Umbilical cord (tissue), 2 donors: ENCODE measurements at places on chromosomes 6 and 20. TPM values are rescaled to one million over a fixed set of nuclear protein-coding genes. Genes with fewer than 3 reads are reported as not detected.

DNA sequence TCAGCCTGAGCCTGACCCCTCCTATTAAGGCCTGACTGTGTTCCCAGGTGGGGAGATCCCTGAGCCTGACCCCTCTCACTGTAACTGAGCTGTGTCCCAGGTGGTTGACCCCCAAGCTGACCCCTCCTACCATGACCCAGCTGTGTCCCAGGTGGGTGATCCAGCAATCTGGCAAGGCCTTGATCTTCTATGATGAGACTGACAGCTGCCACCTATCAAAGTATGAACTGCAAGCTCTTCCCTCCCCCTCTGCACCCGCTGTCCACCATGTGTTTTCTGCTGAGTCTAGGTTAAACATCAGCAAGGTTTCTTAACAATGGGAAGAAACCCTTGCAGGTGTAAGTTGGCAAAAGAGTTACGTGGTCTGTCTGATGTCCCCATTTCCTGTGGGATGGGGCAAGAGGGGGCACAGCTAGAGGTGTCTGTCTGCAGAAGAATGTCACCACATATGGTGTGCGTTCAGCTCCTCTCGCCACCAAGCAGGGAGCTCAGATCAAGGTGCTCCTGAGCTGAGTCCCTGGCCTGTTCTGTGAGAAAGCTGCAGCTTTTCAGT is 5.9 kb downstream of the PXDC1 start:
- DNase-seq = no peak

DNA sequence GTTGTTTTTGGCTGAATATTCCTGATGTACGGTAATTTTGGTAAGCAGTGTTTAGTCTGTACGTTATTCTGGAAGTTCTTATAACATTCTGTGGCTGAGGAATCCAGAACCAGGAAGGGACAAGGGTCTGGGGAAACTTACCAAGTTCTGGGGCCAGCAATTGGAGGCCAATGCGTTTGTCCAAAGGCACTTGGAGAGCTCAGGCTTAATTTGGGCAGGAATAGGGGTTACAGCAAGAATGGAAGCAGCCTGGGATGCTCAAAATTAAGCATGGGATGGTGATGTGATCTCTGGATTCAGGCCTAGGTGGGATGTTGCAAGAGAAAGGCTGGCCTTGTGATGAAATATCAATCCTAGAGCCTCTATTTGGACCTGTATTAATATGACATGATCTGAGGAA is 235.2 kb upstream of the NOX3 start:
- DNase-seq = no peak

DNA sequence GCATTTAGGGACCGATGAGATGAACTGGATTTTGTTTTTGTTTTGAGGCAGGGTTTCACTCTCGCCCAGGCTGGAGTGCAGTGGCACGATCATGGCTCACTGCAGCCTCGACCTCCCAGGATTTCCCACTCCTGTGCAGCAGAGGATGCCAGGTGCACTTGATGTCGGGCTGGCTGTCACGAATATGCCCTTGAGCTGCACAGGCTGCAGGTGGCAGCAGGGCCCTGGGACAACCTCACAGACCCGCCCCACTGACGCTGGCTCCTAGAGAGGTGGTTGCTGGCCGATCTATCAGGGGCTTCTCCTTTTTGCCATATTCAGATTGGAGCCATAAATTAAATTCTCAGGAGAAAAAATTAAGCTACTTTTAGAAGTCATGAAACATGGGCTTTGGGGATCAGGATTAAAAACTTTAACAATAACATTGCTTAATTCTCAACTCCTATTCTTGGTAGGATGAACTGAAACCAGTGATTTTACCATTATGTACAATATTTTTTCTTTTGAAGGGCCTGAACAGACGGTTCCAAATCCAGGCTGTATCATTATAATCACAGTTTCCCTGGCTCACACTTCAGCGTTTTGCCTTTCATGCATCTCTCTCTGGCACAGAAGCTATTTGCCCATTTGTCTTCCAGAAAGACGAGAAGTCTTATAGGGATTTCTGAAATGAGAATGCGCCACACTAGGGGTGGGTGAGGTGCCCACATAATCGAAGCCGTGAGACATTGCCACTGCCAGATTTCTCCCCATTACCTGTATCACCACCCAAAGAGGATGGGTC is 32.4 kb downstream of the NQO2 start:
- DNase-seq = no peak

DNA sequence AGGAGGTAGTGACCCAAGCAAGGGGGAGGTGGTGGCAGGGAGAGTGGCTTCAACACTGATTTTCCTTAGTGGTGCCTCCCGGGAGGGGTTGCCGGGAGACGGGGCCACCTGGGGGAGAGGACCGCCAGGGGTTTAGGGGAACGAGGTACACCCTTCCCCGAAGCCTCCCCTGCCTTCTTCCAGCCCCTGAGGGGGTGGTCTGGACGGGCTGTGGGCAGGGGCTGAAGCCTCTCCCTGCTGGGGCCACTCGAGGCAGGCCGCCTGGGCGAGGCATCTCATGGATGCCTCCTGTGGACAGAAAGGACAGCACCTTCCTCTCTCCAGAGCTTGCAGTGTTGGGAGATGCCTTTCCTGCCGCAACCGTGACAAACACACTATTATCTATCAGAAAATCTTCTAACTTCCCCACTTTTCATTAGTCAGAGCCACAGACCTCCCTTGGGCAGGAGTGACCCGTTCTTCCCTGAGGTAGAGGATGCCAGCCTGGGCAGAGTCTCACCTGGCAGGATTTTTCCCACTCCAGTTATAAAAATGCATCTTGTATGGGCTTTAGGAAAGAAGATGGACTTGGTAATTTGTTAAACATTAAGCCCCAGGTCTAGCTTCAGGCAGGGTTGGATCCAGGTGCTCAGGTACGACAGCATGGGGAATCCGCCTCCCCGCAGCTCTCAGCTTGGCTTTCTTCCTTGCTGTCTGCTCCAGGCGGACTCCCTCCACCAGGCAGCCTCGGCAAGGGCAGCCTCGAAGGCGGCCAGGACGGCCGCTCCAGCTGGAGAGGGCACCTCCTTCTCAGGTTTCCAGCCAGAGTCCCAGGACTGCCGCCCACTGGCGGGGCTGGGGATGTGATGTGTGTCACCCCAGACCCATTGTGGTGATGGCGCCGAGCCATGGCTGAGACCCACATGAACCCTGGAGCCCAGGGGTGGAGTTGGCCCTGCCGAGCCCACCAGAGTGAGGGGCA is 11.0 kb downstream of the HRH3 start:
- no peak for DNase-seq

Gene NCOA3
- total RNA-seq = 31.5 TPM

Gene TRIM15
- 0.48 TPM for total RNA-seq

DNA sequence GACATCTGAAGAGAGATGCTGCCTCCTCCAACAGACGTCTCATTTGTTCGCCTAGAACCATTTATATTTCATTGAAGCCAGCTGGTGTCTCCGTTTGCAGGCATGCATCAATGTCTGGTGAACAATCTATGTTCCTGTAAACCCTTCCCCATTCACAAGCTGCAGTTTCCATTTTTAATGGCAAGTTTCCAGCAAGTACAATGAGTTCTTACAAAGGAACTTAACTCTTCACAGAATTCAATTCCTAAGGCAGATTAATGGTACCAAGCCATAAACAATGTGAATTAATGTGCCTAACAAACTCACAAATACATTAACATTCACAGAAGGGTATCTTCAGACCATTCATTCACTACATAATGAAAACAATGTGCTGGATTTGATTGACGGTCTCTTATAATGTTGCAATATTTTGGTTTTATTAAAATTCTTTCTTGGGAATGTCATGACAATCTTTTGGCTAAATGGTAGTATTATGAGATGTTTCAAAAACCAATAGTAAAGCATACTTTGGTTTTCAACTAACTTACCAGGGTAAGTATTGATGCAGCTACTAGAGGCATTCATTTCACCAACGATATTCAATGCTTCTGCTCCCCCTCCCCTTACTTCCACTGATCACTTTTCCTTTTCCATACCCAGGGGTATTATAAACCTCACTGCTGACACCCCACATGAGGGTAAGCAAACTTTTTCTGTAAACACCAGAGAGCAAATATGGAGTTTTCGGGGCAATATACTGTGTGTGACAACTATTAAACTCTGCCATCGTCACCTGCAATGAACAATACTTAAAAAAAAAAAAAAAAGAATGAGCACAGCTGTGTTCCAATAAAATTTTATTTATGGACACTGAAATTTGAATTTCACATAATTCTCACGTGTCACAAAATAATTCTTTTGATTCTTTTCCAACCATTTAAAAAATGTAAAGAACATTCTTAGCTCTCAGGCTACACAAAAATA is 4.2 kb downstream of the AKIRIN2 start:
- DNase-seq = peak; percentile 66

Gene TRIM40
- 0.48 TPM for total RNA-seq

- DNase-seq = no peak
Measured at GRCh38 chr6:88825856-88826255, 137.6 kb downstream of the RNGTT start.

DNA sequence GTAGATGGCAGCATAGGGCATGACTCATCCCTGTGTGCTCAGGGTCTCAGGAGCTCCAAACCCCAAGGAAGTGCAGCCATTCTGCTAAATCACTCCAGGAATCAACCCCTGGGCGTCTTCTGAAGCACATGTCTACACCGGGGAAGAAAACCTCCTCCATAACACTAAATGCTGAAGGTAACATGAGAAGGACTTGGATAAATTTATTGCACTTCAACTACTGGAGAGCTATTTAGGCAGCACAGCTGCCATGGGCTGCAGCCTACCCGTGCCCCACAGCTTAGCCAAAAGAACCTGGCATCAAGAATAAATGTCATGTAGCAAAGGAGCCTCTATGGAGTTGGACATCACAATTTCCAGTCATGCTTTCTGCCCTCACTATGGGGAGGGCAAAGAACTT is 152.4 kb upstream of the PROKR2 start:
- DNase-seq = no peak

Gene ME1
- 6.5 TPM for total RNA-seq

- DNase-seq = no peak
Measured at GRCh38 chr20:32536851-32537656, 48.1 kb downstream of the NOL4L start.

Gene BPI
- total RNA-seq = not detected

Gene OTOR
- 1.7 TPM for total RNA-seq

DNA sequence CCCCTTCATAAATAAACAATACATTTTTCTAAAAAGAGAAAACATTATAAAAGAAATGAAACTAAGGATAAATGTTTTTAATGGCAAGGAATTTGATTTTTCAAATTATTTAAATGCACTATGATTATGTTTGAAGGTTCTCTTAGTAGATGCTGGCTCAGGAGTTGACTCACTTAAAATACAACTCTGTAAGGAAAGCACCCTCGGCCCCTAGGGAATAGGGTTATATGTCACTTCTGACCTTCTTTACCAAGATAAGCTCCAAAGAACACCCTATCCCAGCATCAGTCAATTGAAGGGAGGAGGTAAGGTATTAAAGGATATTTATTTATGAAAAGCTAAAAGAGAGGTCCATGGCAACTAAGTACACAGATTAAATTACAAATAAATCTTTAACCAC is 6.8 kb downstream of the SNAP91 start:
- DNase-seq = no peak

DNA sequence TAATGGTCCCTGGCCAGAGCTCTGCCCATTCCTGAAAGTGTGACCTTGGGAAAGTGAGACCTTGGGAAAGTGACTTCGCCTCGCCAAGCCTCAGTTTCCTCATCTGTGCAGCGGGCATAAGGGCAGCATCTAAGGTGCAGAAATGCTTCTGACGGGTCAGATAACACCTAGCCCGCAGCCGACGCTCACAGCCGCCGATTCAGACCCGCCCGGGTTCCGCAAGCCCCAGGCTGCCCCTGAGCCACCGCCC is 486 bp downstream of the FKBP1A start:
- no peak for DNase-seq

- DNase-seq = peak; percentile 56
Measured at GRCh38 chr6:25601800-25602673, 50.0 kb upstream of the SCGN start.

GRCh38 chr20:31809661-31810060 is 9.5 kb upstream of the MYLK2 start:
- no peak for DNase-seq

DNA sequence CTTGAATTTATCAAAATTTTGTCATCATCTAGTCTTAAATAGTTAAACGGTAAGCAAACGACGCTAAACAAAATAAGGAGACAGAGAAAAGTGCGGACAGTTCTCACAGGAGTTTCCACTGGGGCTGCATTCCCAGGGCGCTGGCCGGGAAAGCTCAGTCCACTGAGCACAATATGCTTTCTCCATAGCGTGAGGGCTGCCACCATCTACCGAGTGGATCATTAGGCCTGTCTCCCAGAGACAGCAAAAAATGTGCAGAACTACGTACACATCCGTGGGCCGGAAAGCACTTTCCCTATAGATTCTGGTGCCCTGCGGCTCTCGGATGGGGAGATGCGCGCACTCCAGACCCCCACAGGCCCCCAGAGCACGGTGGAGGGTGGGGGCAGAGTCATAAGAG is 84.9 kb downstream of the THBS2 start:
- no peak for DNase-seq

DNA sequence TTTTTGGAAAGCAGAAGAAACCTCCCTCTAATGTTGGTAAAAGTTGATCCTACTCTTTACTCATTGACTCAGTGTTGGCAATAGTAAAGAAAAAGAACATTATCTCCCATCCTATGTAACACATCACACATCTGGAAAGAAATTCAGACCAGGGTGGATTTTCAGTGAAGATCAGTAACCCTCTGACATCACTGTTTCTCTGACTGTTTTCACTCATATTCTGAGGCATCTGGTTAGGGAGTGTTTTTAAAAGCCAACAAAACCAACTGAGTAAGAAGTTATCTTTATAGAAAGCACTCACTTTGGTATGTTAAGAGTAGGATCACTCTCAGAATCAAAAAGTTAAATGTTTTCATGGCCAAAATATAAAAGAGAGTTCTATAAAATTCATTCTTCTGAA is 143.6 kb downstream of the DST start:
- peak; percentile 97 for DNase-seq

Gene CPNE5
- total RNA-seq = 16.9 TPM

Gene PSORS1C2
- total RNA-seq = not detected

DNA sequence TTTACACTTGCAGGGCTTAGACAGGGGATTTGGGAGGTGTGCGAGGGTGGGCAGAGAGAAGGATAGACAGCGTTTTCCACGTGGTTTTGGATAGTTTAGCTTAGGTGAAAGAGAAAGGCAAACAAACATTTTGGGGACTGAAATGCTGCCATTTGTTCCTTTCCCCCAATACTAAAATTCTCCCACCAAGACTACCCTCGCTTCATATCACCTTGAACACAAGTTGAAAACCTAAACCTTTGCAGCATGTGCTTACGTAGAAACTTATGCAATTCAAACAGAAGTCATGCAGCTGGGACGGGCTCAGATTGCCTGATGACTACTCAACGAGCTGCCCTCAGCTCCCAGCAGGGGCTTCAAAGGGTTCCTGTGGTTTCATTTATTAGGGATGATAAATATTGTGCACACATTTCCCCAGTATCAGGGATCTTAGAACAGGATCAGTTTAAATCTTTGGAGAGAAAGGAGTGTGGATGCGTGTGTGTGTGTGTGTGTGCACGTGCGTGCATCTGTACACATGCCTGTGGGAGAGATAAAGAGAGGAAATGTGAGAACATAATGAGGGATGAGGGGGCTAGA is 77.3 kb downstream of the SLC22A23 start:
- no peak for DNase-seq

Gene EPHA7
- 6.7 TPM for total RNA-seq

Gene PRSS35
- total RNA-seq = 34.7 TPM

GRCh38 chr20:50801747-50802125 is 6.9 kb downstream of the BCAS4 start:
- DNase-seq = no peak

Gene PSORS1C1
- 1.2 TPM for total RNA-seq

Gene C6orf15
- not detected for total RNA-seq

GRCh38 chr6:146551545-146551944 is 7.9 kb downstream of the RAB32 start:
- peak; percentile 49 for DNase-seq
